Bronchus fibroblast of lung (primary cell): ENCODE measurements at places on chromosomes 1 and 21. TPM values are rescaled to one million over a fixed set of nuclear protein-coding genes. Genes with fewer than 3 reads are reported as not detected.

Gene SLC45A1
- total RNA-seq, result 3.0 and 3.5 TPM in 2 replicates

Gene APOBEC4
- total RNA-seq, result not detected in 2 replicates

Gene GJB5
- total RNA-seq, result not detected in 2 replicates

Gene NTMT2
- not detected in 2 replicates for total RNA-seq

Gene HES4
- total RNA-seq, result 4.3 and 5.5 TPM in 2 replicates

Gene OR2L13
- total RNA-seq, result not detected in 2 replicates

Gene EDEM3
- 16.2 and 18.0 TPM in 2 replicates for total RNA-seq

Gene RPE65
- not detected in 2 replicates for total RNA-seq

Gene HTR6
- not detected in 2 replicates for total RNA-seq

Gene ZNF648
- total RNA-seq, result under 0.01 TPM in 1 of 2 replicates, not detected in the other

Gene OR6N1
- total RNA-seq, result not detected in 2 replicates

Gene PGLYRP3
- not detected in 2 replicates for total RNA-seq

Gene APH1A
- 109 and 111 TPM in 2 replicates for total RNA-seq

Gene KDM1A
- total RNA-seq, result 101 and 105 TPM in 2 replicates
